Ammon's horn (tissue), 1 donor: ENCODE measurements at places on chromosomes 7 and 10.
A peak's percentile ranks its signal among the peaks of the same experiment; 100 is the strongest.

DNA sequence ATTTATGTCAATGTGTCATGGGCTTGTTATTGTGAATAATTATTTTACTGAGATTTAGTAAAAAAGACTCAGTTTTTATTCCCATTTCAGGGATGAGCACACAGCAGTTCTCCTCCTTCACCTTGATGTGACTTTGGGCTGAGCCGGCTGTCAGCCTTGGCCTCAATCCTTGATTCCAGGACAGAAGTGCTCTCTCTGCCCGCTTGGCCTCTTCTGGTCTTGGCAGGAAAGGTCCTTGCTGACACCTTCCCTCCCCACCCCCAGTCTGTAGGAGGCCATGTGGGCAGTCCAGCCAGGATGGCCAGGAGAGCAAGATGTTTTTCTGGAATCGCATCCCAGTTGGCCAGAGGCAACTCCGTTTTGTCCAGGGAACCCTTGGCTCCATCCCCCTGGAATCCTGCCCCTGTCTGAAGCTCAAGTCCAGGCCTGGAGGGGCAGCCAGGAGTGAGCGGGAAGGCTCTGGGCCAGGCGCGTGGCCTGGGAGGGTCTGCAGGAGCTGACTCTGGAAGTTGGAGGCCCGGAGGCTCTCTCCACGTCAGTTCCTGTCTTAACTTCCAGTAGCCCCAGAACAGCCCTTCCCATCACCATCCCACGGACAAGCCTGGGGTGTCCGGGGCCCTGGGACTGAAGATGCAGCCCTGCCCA, 100.9 kb downstream of the PDGFA start:
- peak; percentile 58 for DNase-seq

DNA sequence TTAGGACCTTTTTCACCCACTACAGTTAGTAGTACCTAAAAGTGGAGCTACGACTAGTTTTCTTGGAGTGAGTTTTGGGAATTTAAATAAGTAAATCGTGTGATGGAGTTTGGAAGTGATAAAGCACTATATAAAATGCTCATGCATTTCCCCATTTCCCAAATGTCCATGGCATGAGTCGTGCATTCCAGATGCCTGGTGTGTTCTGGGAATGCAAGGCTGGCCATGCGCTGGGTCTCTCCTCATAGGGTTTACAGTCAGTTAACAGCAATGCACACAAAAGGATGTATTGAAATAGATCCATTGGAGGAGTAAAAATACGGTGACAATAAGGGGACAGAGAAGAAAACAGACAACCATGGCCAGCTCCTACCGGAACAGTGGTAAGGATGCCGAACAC, 149.8 kb downstream of the DPP6 start:
- no peak for DNase-seq

GRCh38 chr10:45581582-45582385, 90.8 kb downstream of the ZFAND4 start:
- DNase-seq = no peak

DNA sequence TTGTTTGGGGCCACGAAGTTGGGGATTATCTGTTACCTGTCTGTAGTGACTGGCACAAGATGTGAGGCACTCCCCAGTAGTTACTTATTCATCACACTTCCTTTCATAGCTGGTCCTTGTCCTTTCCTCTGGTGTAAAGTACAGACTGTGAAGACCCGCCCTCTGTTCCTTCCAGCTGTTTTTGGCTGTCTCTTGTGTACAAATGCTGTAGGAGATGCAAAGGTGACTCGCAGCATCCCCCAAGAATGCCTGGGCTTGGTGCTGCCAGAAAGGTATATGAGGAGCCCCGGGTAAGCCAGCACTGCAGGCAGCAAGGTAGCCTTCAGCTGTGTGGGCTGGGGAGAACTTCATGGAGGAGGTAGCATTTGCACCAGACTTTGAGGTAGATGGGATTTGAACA, 236.6 kb downstream of the EBF3 start:
- DNase-seq = no peak

DNA sequence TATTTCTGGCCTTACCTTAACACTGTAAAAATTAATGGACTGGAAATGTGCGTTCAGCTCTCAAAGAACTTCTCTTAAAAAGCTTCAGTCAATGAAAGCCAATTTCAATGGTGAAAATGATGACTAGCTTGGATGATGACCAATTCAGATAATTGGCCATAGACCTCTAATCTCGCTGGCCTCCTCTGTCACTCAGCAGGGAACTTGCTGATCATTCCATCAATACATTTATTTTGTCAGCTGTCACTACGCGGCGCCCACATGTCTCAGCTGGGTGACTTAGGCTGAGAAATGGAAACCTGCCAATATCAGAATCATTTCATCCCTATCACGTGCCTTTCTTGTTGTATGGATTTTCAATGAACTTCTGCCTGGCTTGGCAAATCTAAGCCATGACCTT, 673.0 kb upstream of the AUTS2 start:
- no peak for DNase-seq

- DNase-seq = no peak
These were observed 43.6 kb upstream of the THSD7A start for GRCh38 chr7:11875635-11876034.

GRCh38 chr10:44313761-44314165, 71.1 kb downstream of the CXCL12 start:
- DNase-seq = no peak

DNA sequence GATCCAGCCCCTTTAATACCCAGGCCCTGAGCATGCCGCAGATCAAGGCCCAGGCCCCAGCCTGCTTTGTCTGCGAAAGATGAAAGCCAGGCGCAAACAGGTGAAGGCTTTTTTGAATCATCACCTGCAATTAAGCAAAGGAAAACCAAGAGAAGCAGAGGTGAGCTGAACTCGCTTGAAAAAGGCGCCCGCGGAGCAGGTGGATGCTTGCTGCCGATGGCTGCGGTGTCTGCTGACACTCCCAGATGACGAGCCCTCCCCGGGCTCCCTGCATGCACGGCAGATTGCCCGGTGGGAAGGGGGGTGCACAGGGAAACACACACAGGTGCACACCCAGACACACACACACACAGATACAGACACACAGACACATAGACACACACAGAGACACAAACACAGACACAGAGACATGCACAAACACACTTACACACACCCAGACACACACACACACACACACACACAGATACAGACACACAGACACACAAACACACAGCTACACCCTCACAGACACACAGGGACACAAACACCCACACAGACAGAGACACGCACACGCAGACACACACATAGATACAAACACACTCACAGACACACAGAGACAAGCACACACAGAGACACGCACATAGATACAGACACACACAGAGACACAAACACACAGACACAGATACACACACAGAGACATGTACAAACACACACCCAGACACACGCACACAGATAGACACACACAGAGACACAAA, 142.6 kb upstream of the RNF32 start:
- DNase-seq = no peak

- no peak for DNase-seq
These were observed 89.4 kb downstream of the JAZF1 start for GRCh38 chr7:28091190-28091589.

DNA sequence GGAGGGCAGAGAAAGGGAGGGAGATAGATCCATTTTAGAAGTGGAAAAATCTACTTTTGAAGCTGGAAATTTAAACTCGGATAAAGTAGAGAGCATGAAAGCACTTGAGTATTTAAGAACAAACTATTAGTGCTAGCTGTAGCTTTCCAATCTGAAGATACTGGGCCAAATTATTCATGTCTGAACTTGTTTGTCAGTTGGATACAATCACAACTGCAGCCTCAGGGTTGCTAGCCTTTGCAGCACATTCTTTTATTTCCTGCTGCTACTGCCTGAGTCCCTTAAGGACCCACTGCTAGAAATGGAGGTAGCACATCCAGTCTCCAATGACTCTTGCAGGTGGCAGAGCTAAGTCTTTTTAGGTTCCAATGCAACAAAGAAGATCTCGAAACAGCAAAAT, 8.3 kb upstream of the SLC25A13 start:
- DNase-seq = no peak

DNA sequence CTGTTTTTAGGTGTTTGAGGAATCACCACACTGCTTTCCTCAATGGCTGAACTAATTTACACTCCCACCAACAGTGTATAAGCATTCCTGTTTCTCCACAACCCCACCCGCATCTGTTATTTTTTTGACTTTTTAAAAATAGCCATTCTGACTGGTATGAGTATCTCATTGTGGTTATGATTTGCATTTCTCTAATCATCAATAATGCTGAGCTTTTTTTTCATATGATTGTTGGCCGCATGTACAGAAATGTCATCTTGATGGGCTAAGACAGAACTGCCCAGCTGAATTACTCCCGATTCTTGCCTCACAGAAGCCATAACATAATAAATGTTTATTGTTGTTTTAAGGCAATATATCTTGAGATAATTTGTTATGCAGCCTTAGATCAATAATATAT, 93.1 kb upstream of the DKK1 start:
- DNase-seq = no peak

- DNase-seq = no peak
These were observed 473.5 kb upstream of the FOXK1 start for GRCh38 chr7:4208586-4208985.

DNA sequence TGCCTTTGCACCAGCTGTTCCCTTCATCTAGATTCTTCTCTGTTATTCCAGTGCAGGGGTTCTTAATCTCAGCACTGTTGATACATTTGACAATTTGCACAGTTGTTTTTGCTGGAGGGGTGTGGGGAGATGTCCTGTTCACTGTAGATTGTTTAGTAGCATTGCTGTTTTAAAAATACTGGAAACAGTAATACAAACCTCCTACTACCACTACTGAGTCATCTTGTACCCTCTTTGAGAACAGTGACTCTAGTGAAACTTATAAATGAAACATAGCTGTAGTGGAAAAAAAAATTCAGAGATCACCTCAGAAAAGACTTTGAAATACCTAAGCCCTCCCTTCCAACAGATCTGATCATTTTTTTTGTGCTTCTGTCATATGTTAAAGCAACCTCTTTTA, 154.8 kb upstream of the TMEM196 start:
- DNase-seq = no peak

DNA sequence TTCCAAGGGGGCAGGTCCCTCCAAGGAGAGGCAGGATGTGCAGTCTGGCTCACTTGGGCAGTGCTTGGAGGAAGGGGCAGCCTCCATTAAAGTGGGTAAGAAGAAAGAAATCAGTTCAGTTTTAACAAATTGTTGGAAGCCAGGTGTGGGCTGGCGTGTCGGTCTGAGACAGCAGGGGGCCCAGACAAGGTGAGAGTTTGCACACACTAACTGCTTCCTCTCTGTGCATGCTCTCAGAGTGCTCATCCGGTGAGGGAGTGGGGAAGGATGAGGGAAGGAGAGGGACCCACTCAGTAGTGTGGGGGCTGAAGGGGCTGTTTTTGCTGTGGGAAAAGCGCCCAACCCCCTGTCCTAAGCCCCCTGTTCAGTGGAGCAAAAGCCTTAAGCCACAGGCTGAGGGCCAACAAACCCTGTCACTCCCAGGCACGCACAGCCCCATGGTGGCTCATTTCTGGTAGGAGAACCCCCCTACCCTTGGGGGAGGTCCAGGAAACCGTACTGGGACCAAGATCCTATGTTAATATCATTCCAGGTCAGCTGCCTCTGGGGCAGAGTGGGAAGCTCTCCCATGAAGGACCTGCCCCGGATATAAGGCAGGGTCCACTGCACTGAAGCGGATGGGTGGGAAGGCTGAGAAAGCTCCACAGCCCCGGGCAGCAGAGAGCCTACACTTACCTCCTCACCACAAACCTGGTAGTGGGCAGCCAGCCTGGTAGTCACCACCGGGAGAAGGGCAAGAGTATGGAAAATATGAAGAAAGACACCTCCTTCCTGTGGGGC, 5.1 kb upstream of the PCBD1 start:
- no peak for DNase-seq

DNA sequence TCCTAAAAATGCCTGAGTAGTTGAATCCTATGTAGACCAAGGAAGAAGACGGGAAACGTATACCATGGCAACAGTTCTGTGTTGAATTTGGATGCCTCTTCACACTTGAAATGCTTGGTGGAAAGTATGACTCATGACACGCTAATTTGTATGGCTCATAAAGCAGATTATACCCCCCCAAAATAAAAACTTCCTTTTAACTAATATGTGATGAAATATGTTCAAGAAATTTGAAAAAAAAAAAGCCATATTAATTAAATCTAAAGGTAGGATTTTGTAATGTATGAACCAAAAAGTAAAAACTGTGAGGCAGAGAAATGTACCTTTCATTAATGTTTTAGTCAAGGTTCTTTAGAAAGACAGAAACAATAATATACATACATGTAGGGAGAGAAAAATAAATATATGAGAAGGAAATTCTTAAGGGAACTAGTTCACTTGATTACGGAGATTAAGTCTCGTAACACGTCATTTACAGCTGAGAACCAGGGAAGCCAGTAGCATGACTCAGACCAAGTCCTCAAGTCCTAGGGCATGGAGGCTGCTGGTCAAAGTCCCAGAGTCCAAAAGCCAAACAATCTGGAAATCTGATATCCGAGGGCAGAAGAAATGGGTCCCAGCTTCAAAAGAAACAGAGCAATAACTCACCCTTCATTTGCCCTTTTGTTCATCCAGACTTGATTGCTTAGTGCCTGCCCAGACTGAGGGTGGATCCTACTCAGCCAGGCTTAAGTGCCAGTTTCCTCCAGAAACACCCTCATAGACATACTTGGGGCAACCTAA, 485.1 kb downstream of the SEMA3D start:
- no peak for DNase-seq

- DNase-seq = no peak
These were observed 390.7 kb downstream of the INHBA start for GRCh38 chr7:41312235-41312634.

GRCh38 chr7:138030679-138031351, 28.9 kb upstream of the CREB3L2 start:
- DNase-seq = no peak

DNA sequence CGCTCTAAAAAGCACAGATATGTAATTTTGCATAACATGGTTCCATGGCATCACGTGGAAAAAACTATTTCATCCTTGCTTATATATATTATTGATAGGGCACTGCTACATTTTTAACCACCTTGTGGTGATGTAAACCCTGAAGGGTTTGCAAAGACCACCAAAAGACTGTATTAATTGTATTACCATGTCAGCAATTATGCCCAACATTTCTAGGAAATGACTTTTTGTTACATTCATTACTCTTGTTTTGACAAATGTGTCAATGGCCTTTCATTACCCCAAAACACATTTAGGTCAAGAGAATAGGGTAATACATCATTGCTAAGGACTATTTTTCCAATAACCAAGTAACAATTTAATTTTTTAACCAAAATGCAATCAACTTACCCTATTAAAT, 142.2 kb downstream of the NRCAM start:
- no peak for DNase-seq

DNA sequence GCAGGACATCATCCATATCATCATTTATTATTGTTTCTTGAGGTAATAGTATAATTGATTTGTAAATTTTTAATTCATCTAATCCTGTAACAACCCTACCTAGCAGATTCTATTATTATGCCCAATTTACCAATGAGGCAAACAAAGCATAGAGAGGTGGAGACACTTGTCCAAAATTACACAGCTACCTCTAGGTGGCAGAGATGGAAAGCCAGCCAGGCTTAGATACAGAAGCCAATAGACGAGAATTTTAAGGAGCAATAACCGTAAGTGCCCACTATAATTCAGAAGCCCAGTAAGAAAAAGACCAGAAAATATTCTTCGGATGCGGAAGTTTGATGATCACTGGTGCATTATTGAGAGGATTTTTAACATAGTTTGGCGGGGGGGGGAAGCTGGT, 54.0 kb downstream of the ANK3 start:
- peak; percentile 44 for DNase-seq

- no peak for DNase-seq
These were observed 48.9 kb downstream of the AKR1D1 start for GRCh38 chr7:138125119-138125518.
